ENCODE measurements at places on chromosomes 4 and X. TPM values are rescaled to one million over a fixed set of nuclear protein-coding genes. Genes with fewer than 3 reads are reported as not detected.
A peak's percentile ranks its signal among the peaks of the same experiment; 100 is the strongest.

DNA sequence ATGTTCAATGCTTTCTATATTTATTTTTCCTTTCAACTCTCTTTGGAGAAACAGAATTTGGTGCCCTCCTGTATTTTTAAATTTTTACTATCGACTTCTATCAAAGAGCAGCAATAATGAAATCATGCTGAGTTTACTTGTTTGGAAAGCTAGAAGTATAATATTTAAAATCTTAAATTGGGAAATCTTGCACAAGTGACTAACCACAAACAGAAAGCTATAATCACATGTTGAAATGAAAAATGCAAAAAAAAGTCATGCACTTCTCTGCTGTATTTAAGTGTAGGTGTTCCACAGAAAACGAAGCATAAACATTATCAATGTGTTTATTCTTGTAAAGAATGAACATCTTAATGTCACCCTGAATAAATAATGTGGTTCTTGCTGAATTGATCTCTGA, 306.1 kb downstream of the PCDH18 start:
- no peak overlapping the region for H3K27ac ChIP-seq
- no peak for DNase-seq
- H3K27me3 ChIP-seq = no peaks in the 10 kb centered on the region
- no peaks in the 10 kb centered on the region for H3K36me3 ChIP-seq
- H3K4me1 ChIP-seq = no peaks in the 10 kb centered on the region

DNA sequence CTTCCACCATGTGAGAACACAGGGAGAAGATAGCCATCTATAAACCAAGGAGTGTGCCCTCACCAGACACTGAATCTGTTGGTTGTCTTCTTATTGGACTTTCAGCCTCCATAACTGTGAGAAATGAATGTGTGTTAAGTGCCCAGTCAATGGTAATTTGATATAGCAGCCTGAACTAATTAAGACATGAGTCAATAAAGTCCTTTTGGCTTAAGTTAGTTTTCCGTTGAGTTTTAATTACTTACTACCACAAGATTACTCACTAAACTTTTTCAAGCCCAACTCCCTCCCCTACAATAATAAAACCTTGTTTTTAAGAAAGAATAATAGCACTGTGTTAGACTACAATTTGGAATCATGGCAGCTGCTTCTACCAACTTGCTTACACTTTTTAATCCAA, 324.2 kb downstream of the PCDH19 start:
- H3K27me3 ChIP-seq = no peaks in the 10 kb centered on the region
- H3K4me1 ChIP-seq = no peaks in the 10 kb centered on the region
- no peak overlapping the region for H3K4me3 ChIP-seq
- H3K27ac ChIP-seq = no peak overlapping the region

- DNase-seq = no peak
- H3K27me3 ChIP-seq = no peaks in the 10 kb centered on the region
Measured at GRCh38 chrX:155334486-155335336, at the start of gene CLIC2. Gene CLIC2, minus strand, starts transcription at chrX:155334614. Its CDS starts 187 bp downstream, at chrX:155334427.

DNA sequence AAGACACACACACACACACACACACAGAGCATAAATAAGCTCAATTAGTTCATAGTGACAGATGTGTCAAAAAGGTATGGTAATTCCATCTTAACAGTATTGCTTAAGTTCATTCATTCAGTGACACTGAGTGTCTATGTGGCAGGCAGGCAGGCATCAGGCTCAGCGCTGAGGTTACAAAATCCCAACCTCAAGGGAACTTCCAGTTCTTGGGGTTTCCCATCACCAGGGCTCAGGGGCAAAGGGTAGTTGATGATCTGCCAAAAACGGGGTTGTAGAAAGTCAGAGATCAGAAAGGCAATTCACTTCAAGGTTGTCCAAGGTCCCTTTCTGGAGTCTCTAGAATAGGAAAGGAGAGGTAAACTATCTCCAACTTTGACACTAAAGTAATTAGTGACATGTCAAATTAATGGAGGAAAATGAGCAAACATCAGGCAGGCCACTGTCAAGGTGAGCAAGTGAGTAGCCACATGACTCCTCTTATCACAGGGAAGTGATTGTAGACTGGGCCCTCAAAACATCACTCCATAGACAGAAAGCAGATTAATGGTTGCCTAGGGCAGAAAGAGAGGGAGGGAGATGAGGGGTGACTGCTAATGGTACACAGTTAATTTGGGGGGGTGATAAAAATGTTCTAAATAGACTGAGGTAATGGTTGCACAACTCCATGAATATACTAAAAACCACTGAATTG, 41.8 kb downstream of the GPC4 start:
- no peak overlapping the region for H3K4me3 ChIP-seq
- H3K36me3 ChIP-seq = no peaks in the 10 kb centered on the region
- no peak for DNase-seq
- no peak overlapping the region for H3K27ac ChIP-seq
- peaks cover 3% of the 10 kb centered on the region for H3K27me3 ChIP-seq
- peaks cover 5% of the 10 kb centered on the region for H3K4me1 ChIP-seq

DNA sequence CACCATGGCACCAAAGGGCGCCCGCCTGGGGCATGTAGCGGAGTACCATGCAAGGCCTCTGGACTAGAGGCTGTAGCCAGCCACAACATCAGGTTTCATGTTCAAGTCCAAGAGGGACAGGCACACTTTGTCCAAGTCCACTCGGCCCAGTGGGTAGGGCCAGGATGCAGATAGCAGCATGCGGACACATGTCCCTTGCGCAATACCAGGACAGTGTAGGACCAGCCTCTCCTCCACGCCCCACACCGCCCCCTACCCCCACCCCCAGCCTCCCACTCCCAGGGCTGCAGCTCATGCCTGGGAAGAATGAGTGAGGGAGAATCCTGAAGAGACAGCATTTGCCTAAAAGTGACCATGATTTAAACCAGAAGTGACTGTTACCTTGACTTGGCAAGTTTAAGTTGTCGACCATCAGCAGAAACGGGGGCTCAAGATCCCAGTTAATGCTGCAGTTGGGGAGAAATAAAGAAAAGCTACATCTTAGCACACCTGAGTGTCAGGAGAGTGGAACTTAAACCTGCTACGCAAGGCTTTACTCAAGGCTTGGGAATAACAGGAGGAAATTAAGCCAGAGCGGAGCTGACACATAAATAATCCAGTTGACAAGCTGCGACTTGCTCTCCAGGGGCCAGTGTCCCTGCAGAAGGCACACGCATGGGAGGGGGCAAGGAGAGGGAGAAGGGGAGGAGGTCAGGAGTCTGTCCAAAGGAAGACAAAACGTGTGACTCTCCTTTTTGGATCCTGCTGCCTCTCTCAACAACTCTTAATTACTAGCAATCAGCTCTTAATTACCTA, 221.7 kb downstream of the BCOR start:
- peaks cover 15% of the 10 kb centered on the region for H3K27me3 ChIP-seq
- H3K4me3 ChIP-seq = no peak overlapping the region
- H3K36me3 ChIP-seq = no peaks in the 10 kb centered on the region
- no peak overlapping the region for H3K27ac ChIP-seq
- H3K4me1 ChIP-seq = peaks cover 12% of the 10 kb centered on the region
- DNase-seq = no peak

DNA sequence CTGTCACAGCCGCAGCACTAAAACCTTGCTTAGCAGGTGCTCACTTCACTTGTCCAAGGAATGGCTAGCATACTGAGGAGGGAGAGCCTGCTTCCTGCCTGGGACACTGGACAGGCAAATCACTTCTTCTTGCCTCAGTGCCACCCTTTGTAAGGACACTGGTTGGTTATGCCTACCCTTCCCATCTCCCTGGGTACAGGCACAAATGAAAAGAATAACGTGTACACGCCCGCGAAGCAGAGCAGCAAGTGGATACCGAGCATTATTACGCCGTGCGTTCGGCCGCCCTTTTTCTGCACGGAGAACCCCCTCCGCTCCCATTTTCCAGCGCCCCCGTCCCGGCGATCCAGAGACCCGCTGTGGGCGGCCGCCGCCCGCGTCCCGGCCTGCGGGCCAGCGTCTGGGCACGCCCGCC, 338 bp upstream of the KLHL2 start:
- H3K4me1 ChIP-seq = peaks cover 19% of the 10 kb centered on the region
- H3K27ac ChIP-seq = peak overlapping the region; percentile 41
- H3K4me3 ChIP-seq = peak overlapping the region; percentile 69
- H3K36me3 ChIP-seq = no peaks in the 10 kb centered on the region

GRCh38 chr4:138445098-138445497, 202.9 kb upstream of the SLC7A11 start:
- no peak overlapping the region for H3K4me3 ChIP-seq
- H3K27me3 ChIP-seq = no peaks in the 10 kb centered on the region
- no peaks in the 10 kb centered on the region for H3K4me1 ChIP-seq
- H3K36me3 ChIP-seq = no peaks in the 10 kb centered on the region
- H3K27ac ChIP-seq = no peak overlapping the region

DNA sequence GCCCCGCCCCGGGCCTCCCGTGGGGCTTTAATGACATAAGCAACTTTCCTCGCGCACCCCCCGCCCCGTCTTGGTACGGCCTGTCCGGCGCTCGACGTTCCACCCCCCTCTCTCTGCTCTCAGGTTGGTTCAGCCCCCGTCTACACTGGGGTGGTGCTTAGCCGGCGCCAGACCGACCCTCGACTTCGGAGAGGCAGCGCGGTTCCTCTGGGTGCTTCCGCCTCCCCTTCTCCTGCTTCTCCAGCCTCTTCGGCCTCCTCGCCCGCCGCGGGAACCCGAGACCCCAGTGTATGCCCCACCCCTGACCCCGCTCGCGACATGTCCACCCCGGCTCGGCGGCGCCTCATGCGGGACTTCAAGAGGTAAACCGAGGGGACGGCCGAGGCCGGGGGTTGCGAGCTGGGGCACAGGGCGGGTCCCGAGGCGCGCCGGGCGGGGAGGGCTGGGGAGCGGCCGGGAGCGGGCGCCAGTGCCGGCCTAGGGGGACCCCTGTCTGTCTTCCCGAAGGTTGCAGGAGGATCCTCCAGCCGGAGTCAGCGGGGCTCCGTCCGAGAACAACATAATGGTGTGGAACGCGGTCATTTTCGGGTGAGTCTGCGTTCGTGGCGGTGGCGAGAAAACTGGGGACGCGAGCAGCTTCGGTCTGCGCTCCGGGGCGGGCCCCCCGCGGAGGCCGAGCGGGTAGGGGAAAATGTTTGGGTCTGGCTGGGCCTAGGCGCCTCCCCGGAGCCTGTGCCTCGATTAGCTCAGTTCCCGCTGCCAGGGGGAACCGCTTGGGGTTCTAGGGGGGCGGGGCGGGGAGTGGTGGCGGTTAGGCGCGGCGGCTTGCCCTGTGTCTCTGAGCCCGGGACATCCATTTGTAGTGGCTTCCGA, at the start of gene UBE2A:
TSS of gene UBE2A (plus strand) at position 170 of the 873 bp plus-strand sequence. CDS start at position 319, 149 bp downstream.
- peak within 1 kb of the TSS; percentile 92 for H3K27ac ChIP-seq
- H3K4me3 ChIP-seq = peak within 1 kb of the TSS; percentile 66
- DNase-seq = peak; percentile 94

DNA sequence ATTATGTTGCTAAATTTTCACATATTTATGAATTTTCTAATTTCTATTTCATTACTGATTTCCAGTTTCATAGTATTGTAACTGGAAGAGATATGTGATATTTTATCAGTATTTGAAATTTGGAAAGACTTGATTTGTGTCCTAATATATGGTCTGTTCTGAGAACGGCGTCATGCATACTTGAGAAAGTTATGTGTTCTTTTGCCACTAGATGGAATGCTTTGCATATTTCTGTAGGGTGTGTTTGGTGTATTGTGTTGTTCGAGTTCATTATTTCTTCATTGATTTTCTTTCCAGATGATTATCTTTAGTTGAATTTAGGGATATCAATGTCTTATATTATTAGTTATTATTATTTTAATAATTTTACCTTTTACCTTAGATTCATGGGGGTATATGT, 110.6 kb upstream of the ITM2A start:
- no peak overlapping the region for H3K27ac ChIP-seq
- DNase-seq = peak; percentile 22
- no peaks in the 10 kb centered on the region for H3K27me3 ChIP-seq
- no peak overlapping the region for H3K4me3 ChIP-seq

DNA sequence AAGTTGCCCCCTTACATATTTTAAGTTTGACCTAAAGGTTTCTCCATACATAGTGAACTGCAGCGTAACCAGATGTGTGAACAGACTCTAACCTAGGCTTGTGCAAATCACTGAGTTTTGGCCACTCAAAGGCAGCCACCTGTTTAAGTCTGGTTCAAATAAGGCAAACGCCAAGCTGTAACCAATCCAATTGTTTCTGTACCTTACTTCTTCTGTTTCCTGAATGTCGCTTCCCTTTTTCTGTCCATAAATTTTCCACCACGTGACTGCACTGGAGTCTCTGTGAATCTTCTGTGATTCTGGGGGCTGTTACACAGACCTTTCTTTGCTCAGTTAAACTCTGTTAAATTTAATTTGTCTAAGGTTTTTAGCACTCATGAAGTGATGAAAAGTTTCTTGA, 618.8 kb downstream of the GLUD2 start:
- no peak overlapping the region for H3K27ac ChIP-seq
- no peak overlapping the region for H3K4me3 ChIP-seq
- H3K36me3 ChIP-seq = no peaks in the 10 kb centered on the region
- H3K4me1 ChIP-seq = no peaks in the 10 kb centered on the region
- H3K27me3 ChIP-seq = no peaks in the 10 kb centered on the region

DNA sequence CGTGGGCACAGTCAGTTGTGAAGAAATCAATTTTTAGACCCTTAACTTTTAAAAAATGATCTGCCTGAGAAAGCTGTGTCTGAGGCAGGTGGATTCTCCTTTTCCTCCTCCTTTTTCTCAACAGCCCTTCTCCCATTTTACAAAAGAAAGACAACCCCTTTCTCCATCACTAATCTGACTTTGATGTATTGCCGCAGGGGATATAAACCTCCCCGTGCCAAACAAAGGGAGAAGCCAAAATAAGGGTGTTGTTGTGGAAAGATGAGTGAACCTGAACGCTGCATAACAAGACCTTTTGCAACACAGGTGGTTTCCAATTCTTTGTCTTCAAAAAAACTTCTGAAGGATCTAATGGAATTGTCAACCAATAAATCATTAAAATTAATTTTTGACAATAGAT, 8.4 kb upstream of the FHL1 start:
- no peaks in the 10 kb centered on the region for H3K27me3 ChIP-seq
- H3K36me3 ChIP-seq = no peaks in the 10 kb centered on the region
- no peak overlapping the region for H3K27ac ChIP-seq
- no peaks in the 10 kb centered on the region for H3K4me1 ChIP-seq
- H3K4me3 ChIP-seq = no peak overlapping the region
- no peak for DNase-seq

GRCh38 chr4:28402751-28403150, 1542.1 kb downstream of the STIM2 start:
- no peaks in the 10 kb centered on the region for H3K36me3 ChIP-seq
- no peak overlapping the region for H3K27ac ChIP-seq
- no peak overlapping the region for H3K4me3 ChIP-seq
- H3K27me3 ChIP-seq = no peaks in the 10 kb centered on the region
- H3K4me1 ChIP-seq = no peaks in the 10 kb centered on the region

- DNase-seq = no peak
- no peaks in the 10 kb centered on the region for H3K36me3 ChIP-seq
- no peak overlapping the region for H3K27ac ChIP-seq
- no peak overlapping the region for H3K4me3 ChIP-seq
- H3K27me3 ChIP-seq = peaks cover 4% of the 10 kb centered on the region
Measured at GRCh38 chrX:44244008-44244407, 99.5 kb downstream of the EFHC2 start.

GRCh38 chr4:186291256-186291890, 25.4 kb downstream of the F11 start:
- DNase-seq = no peak
- H3K27ac ChIP-seq = no peak overlapping the region
- H3K36me3 ChIP-seq = no peaks in the 10 kb centered on the region
- H3K4me3 ChIP-seq = no peak overlapping the region
- no peaks in the 10 kb centered on the region for H3K27me3 ChIP-seq
- H3K4me1 ChIP-seq = no peaks in the 10 kb centered on the region

- H3K4me1 ChIP-seq = peaks cover 7% of the 10 kb centered on the region
- H3K27me3 ChIP-seq = no peaks in the 10 kb centered on the region
- no peaks in the 10 kb centered on the region for H3K36me3 ChIP-seq
- H3K27ac ChIP-seq = no peak overlapping the region
Measured at GRCh38 chr4:47071901-47072341, 40.6 kb downstream of the GABRB1 start.

Gene DAPP1
- polyA plus RNA-seq = 0.53 TPM

Gene DRP2
- polyA plus RNA-seq = 9.8 TPM

All from spinal cord (tissue), 10 donors.